RWPE2 (cell line): ENCODE measurements at places on chromosomes 12 and 14.

DNA sequence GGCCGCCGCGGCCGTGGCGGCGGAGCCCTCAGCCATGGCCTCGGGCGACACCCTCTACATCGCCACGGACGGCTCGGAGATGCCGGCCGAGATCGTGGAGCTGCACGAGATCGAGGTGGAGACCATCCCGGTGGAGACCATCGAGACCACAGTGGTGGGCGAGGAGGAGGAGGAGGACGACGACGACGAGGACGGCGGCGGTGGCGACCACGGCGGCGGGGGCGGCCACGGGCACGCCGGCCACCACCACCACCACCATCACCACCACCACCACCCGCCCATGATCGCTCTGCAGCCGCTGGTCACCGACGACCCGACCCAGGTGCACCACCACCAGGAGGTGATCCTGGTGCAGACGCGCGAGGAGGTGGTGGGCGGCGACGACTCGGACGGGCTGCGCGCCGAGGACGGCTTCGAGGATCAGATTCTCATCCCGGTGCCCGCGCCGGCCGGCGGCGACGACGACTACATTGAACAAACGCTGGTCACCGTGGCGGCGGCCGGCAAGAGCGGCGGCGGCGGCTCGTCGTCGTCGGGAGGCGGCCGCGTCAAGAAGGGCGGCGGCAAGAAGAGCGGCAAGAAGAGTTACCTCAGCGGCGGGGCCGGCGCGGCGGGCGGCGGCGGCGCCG, 381 bp downstream of the YY1 start:
- H3K4me1 ChIP-seq, result peaks cover 34% of the 10 kb centered on the region
- peaks cover 57% of the 10 kb centered on the region for H3K36me3 ChIP-seq
- DNase-seq, result peak; percentile 77
- no peaks in the 10 kb centered on the region for H3K27me3 ChIP-seq
- H3K27ac ChIP-seq, result peak overlapping the region; percentile 94
- peak overlapping the region; percentile 77 for H3K4me3 ChIP-seq

- no peak overlapping the region for H3K27ac ChIP-seq
- peaks cover 42% of the 10 kb centered on the region for H3K36me3 ChIP-seq
- H3K27me3 ChIP-seq, result no peaks in the 10 kb centered on the region
- no peak overlapping the region for H3K4me3 ChIP-seq
- no peak for DNase-seq
These were observed 6.0 kb upstream of the GPR84 start for GRCh38 chr12:54370171-54370730.

- H3K4me3 ChIP-seq, result no peak overlapping the region
- no peak for DNase-seq
- peaks cover 93% of the 10 kb centered on the region for H3K36me3 ChIP-seq
- H3K27ac ChIP-seq, result no peak overlapping the region
- peaks cover 15% of the 10 kb centered on the region for H3K4me1 ChIP-seq
- no peaks in the 10 kb centered on the region for H3K27me3 ChIP-seq
These were observed 71.0 kb downstream of the RFLNA start for GRCh38 chr12:124365726-124366430.

- H3K36me3 ChIP-seq, result no peaks in the 10 kb centered on the region
- peaks cover 6% of the 10 kb centered on the region for H3K4me1 ChIP-seq
- no peak for DNase-seq
- peak overlapping the region; percentile 80 for H3K27ac ChIP-seq
- no peaks in the 10 kb centered on the region for H3K27me3 ChIP-seq
These were observed 216.8 kb downstream of the TTC8 start for GRCh38 chr14:89041257-89041582.

DNA sequence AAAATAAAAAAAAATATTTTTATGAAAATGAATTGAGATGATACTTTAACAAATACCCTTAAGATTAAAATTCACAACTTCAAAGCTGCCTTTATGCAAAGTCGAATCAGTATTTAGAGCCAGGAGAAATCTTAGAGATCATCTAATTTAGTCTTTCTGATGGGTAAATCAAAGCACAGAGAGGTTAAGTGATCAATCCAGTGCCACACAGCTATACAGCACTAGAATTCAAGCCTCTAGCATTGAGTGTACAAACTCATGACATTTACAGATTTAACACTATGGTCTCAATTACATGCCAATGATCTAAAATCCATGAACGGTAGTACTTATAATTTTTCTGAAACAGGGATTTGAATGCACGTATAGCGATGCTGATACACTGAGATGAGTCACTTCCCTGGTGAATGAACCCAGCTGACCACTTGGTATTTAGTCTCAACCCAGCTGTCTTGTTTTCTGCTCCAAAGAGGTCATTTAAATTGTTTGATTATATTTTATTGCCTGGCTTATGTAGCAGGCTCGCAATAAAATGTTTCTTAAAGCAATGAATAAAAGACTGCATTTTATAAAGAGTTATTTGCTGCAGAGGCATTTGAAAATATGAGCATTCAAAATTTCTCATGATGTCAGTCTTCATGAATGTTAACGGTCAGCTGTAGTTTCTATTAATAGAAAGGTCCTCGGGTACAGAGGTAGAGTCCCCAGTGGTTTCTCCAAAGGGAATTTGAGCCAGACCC, 152.4 kb upstream of the PRICKLE1 start:
- H3K27me3 ChIP-seq, result no peaks in the 10 kb centered on the region
- H3K27ac ChIP-seq, result no peak overlapping the region
- no peak for DNase-seq
- no peak overlapping the region for H3K4me3 ChIP-seq

- no peak for DNase-seq
- peak overlapping the region; percentile 18 for H3K27ac ChIP-seq
- no peak overlapping the region for H3K4me3 ChIP-seq
- no peaks in the 10 kb centered on the region for H3K27me3 ChIP-seq
- H3K4me1 ChIP-seq, result peaks cover 47% of the 10 kb centered on the region
- H3K36me3 ChIP-seq, result peaks cover 8% of the 10 kb centered on the region
These were observed 458.1 kb downstream of the PCNX1 start for GRCh38 chr14:71365361-71365760.

DNA sequence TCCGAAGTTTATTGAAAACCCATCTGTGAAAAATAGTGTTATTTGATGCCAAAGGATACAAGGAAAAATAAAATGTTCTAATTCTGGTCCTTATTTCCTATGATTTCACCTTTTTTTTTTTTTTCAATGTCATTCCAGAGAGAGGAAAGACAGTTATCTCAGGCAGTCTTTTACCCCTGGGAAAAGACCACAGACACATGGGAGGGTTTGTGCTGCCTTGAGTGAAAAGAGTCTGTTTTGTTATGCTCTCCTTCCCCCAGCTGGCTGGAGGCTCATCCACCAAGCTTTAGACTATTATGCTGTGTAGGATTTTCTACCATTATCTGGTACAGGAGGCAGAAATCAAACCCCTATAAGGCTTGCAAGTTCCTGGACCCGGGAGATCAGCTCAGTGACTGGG, 151.8 kb downstream of the CRADD start:
- H3K4me1 ChIP-seq, result no peaks in the 10 kb centered on the region
- H3K36me3 ChIP-seq, result no peaks in the 10 kb centered on the region
- no peak overlapping the region for H3K4me3 ChIP-seq
- DNase-seq, result no peak
- no peak overlapping the region for H3K27ac ChIP-seq
- H3K27me3 ChIP-seq, result no peaks in the 10 kb centered on the region

- DNase-seq, result no peak
- no peaks in the 10 kb centered on the region for H3K27me3 ChIP-seq
- peaks cover 28% of the 10 kb centered on the region for H3K4me1 ChIP-seq
These were observed 5.1 kb downstream of the ARF6 start for GRCh38 chr14:49897965-49898364.

DNA sequence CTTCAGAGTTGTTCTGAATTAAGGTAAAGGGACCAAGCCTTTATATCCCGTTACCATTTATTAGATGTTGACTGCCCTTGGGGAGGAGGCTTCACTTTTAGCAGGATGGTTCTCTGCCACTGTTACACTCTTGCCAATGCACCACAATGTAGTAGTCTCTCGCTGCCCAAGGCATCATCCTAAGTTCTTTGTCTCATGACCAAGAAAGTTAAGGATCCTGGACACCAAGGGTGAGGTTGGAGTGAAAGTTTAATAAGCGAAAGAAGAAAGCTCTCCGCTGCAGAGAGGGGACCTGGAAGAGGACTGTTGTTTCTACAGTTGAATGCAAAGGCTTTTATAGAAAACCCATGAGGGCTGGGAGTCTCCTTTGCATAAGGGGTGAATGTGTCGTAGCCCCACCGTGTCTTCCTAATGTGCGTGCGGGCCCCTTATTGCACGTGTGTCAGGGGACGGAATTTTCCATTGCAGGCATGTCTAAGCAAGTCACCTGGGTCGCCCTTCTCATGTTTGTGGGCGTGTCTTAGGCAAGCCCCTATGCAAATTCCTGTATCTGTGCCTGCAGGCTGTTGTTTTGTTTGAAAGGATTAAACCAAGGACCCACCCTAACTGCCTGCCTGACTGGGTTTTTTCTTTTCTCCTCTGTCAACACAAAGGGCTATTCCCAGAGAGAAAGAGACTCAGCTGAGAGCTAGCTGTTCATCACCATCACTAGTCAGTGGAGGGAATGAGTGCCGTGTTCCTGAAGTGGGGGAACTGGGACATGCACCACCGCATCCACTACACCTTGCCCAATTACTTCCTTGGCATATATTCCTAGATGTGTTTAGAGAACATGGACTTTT, 17.6 kb upstream of the RNASE1 start:
- H3K4me1 ChIP-seq, result no peaks in the 10 kb centered on the region
- DNase-seq, result no peak
- no peaks in the 10 kb centered on the region for H3K27me3 ChIP-seq
- H3K4me3 ChIP-seq, result no peak overlapping the region
- no peak overlapping the region for H3K27ac ChIP-seq

DNA sequence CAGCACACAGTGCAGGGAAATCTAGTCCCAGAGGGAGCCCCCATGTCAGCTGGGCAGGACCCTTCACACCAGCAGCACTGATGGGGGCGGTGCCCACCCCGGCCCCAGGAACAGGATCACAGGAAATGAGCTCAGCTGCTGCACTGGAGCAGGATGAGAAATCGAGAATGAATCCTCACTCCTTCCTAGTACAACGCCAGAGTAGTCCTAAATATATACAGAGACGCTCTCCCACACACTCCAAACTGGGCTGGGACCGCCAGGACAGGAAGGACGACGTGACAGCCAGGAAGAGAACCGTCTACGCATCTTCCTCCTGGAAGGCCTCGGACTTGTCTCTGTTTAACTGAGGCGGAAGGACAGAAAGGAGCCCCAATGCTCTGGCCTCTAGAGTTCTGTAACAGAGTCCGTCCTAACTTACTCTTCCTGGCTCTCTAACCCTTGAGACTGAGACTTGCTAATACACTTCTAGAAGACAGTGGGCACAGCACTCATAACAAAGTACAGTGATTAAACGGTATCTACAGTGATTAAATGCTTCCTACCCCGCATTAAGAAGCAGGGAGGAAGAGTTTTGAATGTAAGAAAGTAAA, 33.4 kb downstream of the CDC42BPB start:
- H3K4me1 ChIP-seq, result peaks cover 34% of the 10 kb centered on the region
- DNase-seq, result no peak
- H3K27me3 ChIP-seq, result no peaks in the 10 kb centered on the region

GRCh38 chr12:105451211-105451610, 120.7 kb downstream of the C12orf75 start:
- no peaks in the 10 kb centered on the region for H3K36me3 ChIP-seq
- H3K27me3 ChIP-seq, result no peaks in the 10 kb centered on the region
- no peak overlapping the region for H3K4me3 ChIP-seq
- no peak for DNase-seq
- no peak overlapping the region for H3K27ac ChIP-seq
- peaks cover 5% of the 10 kb centered on the region for H3K4me1 ChIP-seq

DNA sequence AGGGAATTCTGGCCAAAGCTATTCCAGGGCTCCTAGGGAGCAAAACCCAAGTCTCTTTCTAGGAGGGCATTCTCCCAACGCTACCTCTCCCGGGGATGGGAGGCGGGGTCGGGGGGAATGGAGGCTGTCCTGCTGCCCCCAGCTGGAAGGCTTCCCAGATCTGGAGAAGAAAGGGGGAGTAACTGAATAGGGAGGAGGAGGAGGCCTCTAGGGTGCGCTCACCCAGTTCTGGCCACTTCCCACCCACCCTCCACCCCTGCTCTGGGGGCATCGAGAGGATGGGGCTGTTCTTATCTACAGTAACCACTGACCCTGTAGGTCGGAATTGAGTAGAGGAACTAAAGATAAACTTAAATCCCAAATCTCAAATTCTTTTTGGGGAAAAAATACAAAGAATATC, 579 bp upstream of the RNASE1 start:
- no peak overlapping the region for H3K27ac ChIP-seq
- peaks cover 18% of the 10 kb centered on the region for H3K27me3 ChIP-seq
- H3K4me3 ChIP-seq, result no peak overlapping the region
- H3K36me3 ChIP-seq, result no peaks in the 10 kb centered on the region
- H3K4me1 ChIP-seq, result no peaks in the 10 kb centered on the region
- no peak for DNase-seq

DNA sequence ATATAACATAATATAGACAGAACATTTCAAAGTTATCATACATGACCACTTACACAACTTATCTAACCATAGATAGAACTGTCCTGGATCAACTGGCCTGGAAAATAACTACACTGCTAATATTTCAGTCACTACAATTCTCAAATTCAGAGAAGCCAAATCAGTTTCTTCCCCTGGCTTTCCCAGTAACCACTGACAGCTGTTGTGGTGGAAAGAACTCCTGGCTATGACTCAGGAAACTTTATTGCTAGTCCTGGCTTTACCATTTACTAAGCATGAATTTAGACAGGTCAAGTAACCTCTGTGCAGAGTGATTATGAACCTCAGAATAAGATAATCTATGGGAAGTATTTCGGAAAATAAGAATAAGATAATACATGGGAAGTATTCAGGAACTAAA, 244.9 kb upstream of the DIO2 start:
- no peaks in the 10 kb centered on the region for H3K36me3 ChIP-seq
- no peaks in the 10 kb centered on the region for H3K27me3 ChIP-seq
- H3K27ac ChIP-seq, result no peak overlapping the region

DNA sequence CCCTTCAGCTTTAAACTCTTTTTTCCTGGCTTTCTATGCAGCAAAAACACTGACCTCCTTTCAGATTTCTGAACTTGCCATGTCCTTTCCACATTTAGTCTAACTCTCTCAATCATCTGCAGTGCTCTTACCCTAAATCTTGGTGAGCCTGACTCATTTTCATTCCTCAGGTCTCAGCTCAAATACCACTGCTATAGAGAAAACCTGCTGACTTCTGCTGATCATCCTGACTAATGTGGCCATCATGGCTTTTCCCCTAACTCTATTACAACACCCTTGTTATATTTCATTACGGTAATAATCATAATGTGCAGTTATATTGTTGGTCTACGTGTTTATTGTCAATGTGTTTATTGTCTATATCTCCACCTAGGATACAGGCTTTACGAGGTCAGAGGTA, 207.3 kb upstream of the OR4E1 start:
- H3K4me1 ChIP-seq, result no peaks in the 10 kb centered on the region
- DNase-seq, result no peak
- peaks cover 49% of the 10 kb centered on the region for H3K27me3 ChIP-seq
- H3K4me3 ChIP-seq, result no peak overlapping the region

DNA sequence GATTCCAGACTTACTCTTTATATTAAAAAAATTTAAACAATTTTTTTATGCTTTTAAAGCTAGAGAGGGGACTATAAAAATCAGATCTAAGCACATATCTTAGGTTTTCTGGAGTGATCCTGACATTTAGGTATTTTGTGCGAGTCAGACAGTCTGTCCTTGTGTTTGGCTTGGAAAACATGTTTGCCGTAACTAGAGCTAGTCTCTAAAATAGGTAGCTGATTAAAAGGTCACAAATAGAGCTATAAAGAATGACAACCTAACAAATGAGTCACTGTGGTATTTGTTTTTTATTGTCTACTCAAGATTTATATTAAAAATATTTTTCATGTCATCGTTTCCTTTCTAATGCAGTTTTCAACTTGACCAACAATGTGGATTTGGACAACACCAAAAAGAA, 73.4 kb downstream of the MNAT1 start:
- peaks cover 20% of the 10 kb centered on the region for H3K4me1 ChIP-seq
- no peak overlapping the region for H3K27ac ChIP-seq
- no peak overlapping the region for H3K4me3 ChIP-seq
- no peak for DNase-seq
- H3K27me3 ChIP-seq, result no peaks in the 10 kb centered on the region
